ENCODE measurements at places on chromosomes 5 and 9.

DNA sequence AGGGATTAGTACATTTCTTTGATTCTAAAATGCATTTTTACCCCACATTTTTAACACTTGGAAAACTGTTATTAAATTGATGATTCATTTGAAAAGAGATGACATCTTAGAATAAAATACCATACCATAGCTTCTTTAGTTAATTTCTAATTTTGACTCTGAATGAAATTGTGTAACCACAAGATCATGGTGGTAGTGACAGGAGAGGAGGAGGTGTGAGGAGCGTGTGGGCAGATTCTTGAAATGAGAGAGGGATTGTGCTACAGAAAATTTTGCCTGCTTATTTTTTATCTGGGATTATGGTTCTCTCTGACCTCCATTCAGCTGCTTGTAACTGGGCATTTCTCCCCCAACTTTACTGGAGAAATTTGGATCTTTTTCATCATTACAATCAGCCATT is 173.3 kb upstream of the CLINT1 start:
- no peak for DNase-seq

DNA sequence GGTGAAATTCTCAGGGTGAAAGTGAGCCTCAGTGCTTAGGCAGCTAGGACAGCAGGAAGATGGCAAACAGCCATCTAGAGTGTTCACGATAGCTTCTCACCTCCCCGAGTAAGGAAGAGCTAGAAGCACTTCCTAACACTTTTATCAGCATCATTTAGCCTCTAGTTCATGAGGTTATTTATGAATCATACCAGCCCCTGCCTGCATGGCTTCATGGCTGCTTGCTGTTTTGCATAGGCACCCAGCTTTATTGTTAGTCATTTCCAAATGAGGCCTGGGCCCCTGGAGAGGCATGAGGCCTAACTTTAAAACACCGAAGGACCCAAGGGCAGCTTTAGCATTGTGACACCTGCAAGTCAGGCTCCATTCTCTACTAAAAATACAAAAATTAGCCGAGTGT is 134.9 kb upstream of the PANK3 start:
- no peak for DNase-seq

GRCh38 chr9:122042056-122042455 is 51.1 kb downstream of the TTLL11 start:
- DNase-seq = no peak

GRCh38 chr5:149345892-149346222 is 558 bp downstream of the GRPEL2 start:
- no peak for DNase-seq

DNA sequence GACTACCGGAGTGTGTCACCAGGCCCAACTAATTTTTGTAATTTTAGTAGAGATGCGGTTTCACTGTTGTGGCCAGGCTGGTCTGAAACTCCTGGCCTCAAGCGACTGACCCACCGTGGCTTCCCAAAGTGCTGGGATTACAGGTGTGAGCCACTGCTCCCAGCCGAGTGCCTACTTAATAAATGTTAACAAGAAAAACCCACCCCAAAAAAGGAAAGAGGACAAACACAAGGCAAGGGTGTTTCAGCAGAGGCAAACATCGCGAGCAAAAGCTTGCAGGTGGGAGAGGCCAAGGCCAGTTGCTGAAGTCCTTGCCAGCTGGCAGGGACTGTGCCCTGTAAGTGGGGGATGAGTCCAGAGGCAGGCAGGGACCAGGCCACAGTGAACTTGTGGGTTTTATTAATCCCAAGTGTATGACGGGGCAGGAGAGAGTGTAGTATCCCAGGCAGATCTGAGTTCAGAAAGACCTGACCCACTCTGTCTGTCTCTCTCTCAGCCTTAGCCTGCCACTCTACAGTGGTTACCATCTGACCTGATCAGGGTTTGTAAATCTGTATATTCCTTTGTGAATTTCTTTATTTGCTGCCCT is 6.4 kb upstream of the FPGS start:
- DNase-seq = no peak

GRCh38 chr5:72543365-72543764 is 36.2 kb upstream of the ZNF366 start:
- DNase-seq = no peak

DNA sequence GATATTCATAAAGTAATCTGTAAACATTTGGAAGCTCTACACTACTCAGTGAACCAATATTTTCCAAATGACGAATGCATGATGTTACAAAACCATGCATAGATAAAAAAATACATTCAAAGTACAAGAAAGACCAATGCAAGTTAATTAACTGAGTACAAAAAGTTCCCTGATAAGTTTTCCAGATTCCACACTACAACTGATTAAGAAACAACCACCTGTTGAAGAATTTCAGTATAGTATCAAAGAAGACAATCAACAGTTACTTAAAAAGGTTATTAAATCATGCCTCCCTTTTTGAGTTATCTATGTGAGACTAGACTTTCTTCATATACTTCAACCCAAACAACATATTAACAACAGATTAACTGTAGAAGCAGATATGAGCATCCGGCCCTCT is 192.4 kb downstream of the ARL15 start:
- no peak for DNase-seq

- no peak for DNase-seq
Measured at GRCh38 chr5:137126829-137127228, 372.3 kb downstream of the SPOCK1 start.
